Uterus (tissue), 4 donors: ENCODE measurements at places on chromosomes 13 and 19. TPM values are rescaled to one million over a fixed set of nuclear protein-coding genes. Genes with fewer than 3 reads are reported as not detected.

- no peak for DNase-seq
Observed at GRCh38 chr13:108267347-108267746, 2.2 kb upstream of the TNFSF13B start.

GRCh38 chr19:4965061-4965460 is 3.9 kb upstream of the KDM4B start:
- DNase-seq: no peak

GRCh38 chr13:36787181-36787580 is 31.8 kb upstream of the RFXAP start:
- no peak for DNase-seq

GRCh38 chr13:79212064-79212619 is 193.9 kb downstream of the RBM26 start:
- no peak for DNase-seq

DNA sequence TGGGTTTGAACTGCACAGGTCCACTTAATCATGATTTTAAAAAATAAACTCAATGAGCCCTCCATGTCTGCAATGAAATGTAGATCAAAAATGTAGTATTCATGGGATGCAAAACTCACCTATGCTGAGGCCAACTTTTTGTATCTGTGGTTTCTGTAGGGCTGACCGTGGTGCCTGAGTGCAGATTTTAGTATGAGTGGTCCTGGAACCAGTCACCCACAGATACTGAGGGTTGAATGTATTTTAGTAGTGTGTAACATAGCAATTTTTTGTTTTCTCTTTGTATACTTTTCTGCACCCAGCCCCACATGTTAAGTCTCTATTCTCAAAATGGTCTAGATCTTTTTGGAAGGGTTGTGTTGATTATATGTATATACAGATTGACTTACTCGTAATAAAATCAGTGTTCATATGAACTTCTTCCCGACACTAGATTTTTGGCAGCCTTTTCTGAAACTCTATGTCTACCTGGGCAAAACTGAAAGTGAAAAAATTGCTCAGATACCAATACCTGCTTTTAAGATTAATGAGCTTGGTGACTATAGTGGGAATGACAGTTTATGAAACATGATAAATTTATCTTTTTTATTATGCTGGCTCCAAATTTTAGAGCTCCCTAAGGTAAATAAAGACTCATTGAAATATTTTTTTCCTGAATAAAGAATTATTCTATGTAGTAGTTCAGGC is 51.6 kb downstream of the DNAJC15 start:
- no peak for DNase-seq

The C1QTNF9 gene
- 0.70 TPM for total RNA-seq
